ENCODE measurements at places on chromosomes 1 and 21. TPM values are rescaled to one million over a fixed set of nuclear protein-coding genes. Genes with fewer than 3 reads are reported as not detected.

DNA sequence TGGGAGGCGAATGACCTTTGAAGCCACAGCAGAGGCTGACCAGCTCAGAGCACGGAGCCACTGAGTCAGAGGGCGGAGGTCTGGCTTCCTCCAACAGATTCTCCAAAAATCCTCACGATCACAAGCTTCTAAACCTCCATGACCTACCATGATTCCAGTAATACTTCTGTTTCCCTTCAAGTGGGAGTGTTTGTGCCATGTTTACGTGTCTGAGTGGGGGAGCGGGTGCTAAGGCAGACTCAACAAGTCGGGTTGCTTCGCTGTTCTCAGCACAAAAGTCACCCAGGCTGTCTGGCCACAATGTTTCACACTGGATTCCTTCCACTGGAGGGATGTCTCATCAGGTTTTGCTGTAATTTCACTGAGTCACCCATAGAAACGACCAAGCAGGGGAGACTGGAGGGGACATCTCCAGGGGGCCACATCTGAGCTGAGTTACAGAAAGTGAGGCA lies 86.2 kb downstream of the SLC66A1 start:
- DNase-seq = no peak

MIXL1 gene
- 0.54 TPM for total RNA-seq

DNA sequence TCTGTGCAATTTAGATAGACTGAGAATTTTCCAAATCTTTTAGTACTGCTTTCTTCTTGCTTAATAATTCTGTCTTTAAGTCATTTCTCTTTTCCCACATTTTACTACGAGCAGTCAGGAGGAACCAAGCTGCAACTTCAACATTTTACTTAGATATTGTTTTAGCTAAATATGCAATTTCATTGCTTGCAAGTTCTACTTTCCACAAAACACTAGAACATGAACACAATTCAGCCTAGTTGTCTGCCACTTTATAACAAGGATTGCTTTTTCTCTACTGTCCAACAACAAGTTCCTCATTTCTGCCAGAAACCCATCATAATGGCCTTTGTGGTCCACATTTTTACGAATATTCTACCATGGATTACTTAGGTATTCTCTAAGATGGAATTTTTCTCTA lies 36.6 kb downstream of the SORT1 start:
- no peak for DNase-seq

NBPF10 gene
- total RNA-seq = 0.25 TPM

GRCh38 chr1:151846686-151847237 lies 6.8 kb downstream of the THEM5 start:
- DNase-seq = no peak

CD55 gene
- total RNA-seq = 25.5 TPM

GRCh38 chr1:17370618-17371017 lies 1.4 kb upstream of the PADI6 start:
- DNase-seq = no peak

ICOSLG gene
- 0.37 TPM for total RNA-seq

- DNase-seq = no peak
Observed at GRCh38 chr1:40684669-40685068, 6.8 kb upstream of the NFYC start.

DNA sequence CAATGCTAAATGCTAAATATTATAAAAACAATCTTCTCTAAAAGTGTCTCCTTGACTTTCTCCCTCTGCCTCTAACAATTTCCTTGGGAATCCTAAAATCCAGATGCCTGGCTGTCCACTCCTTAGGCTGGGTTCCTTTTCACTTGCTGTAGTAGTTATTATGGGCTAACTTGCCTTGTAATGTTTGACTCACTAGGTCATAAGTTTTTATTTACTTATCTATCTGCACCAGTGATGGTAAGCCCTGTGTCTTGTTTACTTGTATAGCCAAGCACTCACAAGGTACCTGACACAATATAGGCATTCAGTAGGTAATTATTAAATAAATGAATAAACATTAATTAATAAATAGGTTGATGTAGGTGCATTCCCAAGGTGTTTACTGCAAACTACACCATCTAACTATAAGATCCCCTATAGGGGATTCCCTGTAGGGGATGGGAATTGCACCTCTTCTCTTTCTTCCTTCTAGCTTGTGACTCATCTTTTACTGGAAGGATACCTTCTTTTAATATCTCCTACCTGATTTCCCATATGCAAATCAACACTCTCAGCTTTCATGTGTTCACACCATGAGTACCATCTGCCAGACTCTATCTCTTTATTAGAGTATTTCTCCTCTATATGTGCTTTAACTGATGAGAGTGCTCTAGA lies 14.7 kb upstream of the CHIA start:
- DNase-seq = no peak

DNA sequence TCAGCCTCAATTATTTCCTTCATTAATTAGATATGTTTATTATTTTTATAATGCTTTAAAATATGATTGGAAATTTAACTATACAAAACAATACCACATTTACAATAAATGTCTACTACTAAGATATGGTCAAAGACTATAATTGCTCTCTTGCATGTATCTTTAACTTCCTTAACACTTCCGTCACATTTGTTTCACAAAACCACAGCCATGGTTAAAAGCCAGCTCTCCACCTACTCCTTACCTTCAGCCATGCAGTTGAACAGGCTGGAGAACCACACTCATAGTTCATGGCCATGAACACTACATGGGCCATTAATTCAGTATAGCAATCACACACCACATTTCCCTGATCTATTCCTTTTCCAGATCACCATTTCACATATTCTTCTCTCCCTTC lies 72.2 kb downstream of the NME7 start:
- no peak for DNase-seq

KCNJ9 gene
- 2.0 TPM for total RNA-seq

- DNase-seq = no peak
Observed at GRCh38 chr1:33263890-33264504, 7.7 kb downstream of the ZNF362 start.

DNA sequence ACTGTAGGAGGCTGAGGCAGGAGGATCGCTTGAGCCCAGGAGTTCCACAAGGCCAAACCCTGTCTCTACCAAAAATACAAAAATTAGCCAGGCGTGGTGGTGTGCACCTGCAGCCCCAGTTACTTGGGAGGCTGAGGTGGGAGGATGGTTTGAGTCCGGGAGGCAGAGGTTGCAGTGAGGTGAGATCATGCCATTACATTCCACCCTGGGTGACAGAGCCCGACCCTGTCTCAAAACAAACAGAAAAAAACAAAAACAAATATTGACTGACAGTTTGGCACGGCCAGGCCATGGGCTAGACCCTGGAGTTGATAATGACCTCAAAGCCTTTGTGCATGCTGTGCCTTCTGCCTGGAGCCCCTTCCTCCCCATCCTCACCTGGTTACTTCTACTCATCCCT lies 19.2 kb upstream of the RSPO1 start:
- no peak for DNase-seq

RXFP4 gene
- not detected for total RNA-seq

- DNase-seq = no peak
Observed at GRCh38 chr1:15507278-15507677, 16.7 kb downstream of the CASP9 start.

DNA sequence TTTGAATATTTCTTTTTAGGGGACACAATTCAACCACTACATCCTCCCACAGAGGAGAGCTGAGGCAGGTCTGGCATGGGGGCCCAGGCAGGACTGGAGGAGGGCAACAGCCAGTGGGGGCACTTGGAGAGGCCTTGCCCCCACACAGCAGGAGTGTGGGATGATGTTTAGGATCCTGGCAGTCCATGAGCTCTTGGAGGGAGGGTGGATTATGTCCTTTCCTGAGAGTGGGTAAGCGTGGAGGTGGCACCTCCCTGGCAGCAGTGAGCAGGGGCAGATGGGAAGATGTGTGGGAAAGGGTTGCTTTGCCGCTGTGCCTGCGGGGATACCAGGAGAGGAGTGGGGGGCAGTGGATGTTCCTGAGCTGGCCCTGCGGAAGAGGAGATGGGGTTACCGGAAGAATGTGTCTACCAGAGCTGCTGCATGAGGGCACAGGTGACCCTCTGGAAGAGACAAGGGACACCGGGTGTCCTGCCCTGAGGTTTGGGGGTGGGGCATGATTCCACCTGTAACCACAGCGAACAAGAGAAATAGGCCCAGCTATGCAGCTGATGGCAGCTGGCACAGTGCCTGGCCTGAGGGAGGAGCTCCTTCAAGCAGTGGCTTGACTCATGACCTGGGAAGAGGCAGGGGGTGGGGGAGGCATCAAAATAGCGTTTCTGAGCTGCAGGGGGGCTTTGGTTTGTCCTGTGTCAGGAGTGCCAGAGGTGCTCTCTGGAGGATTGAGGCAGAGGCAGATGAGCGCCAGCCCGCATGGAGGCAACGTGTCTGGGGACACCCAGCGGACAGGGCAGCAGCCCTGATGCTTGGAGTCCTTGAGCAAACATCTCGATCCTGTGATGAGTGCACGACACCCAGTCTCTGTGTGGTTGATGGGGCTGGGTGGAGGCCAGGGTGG lies 123.9 kb upstream of the TMPRSS2 start:
- no peak for DNase-seq

DNA sequence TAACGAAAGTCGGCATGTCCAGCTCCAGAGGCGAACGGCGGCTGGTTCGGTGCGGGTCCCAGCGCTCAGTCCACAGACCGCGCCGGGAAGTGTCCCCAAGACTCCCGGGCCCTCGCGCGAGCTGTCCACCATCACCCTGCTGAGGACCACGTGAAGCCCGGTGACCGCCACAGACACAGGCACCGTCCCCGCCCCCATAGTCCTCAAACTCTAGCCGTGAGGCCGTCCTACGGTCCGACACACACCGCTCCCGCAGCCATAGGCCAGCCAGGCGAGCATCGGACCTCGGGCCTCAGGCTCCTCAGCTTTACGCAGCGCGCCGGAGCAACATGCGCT lies 535 bp downstream of the SETD4 start:
- DNase-seq = peak; percentile 61

GRCh38 chr1:169797281-169797680 lies 2.6 kb upstream of the METTL18 start:
- no peak for DNase-seq

- peak; percentile 64 for DNase-seq
Observed at GRCh38 chr1:94746635-94747525, 73.3 kb upstream of the SLC44A3 start.

DNA sequence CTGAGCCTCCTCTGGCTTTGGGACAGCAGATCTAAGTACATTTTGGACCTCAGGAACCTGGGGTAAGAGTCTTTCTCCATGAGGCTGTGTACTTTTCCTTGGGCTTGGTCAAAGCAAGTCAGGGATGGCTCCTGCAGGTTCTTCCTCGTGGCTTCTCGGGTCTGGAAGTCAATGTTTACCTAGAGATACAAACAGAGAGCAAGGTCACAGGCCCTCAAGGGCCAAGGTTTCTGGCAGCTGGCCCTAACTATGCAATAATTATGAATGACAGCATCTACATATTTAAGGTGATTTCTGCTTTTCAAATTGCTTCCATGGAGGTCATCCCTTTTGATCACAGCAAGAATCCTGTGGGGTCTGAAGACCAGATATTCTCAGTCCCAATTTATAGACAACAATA lies 37.6 kb downstream of the RGS8 start:
- DNase-seq = no peak

DNA sequence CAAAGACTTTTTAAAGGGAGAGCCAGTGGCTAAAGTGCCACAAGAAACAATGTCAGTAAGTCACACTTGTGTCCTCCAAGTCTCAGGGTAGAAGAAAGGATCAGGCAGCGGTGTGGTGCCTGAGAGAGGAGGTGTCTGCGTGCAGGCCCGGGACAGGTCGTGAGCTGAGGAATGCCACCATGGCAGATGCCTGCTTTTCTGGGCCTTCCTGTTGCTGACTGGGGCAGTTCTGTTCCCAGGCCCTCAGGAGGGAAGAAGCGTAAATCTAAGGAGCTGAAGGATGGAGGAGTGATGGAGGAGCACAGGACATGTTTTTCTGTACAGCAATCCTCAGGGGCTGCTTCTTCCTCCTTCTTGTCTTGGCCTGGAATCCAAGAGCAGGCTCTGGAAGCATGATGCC lies 165.8 kb downstream of the ZBTB18 start:
- DNase-seq = no peak

- no peak for DNase-seq
Observed at GRCh38 chr21:28239340-28239739, 753.3 kb downstream of the LTN1 start.

DNA sequence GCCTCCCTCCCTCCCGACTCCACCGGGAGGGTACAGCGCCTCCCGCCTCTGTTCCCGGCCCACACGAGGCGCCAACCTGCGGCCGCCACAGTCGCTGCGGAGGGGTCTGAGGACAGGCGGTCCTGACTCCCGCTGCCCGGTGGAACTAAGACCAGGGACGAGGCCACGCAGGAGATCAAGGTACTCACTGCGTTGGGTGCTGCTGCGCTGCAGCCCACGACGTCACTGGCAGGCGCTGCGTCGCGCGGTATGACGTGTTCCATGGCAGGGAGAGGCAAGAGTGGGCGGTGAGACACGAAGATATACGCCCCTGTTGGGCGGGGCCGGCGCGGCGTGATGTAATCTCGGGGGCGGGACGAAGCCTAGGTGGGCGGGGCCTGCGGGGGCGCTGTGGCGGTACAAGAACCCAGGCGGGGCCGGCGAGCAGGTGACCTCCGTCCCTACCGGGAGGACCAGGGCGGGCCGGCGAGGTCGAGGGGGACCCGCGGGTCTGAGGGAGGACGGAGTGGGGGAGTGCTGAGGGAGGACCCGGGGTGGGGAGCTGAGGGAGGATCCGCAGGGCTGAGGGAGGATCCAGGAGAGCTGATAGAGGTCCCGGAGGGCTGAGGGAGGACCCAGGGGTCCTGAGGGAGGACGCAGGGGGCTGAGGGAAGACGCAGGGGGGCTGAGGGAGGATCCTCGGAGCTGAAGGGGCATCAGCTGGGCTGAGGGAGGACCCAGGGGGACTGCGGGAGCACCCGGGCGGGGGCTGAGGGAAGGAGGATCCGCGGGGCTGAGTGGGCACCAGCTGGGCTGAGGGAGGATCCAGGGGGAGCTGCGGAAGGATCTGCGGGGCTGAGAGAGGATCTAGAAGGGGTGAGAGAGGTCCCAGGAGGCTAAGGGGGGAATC lies at the start of gene MRPL55:
MRPL55 (minus strand) TSS at position 227 of the 889 bp plus-strand sequence. CDS start 1,039 bp downstream, outside the sequence.
- DNase-seq = peak; percentile 99

DNA sequence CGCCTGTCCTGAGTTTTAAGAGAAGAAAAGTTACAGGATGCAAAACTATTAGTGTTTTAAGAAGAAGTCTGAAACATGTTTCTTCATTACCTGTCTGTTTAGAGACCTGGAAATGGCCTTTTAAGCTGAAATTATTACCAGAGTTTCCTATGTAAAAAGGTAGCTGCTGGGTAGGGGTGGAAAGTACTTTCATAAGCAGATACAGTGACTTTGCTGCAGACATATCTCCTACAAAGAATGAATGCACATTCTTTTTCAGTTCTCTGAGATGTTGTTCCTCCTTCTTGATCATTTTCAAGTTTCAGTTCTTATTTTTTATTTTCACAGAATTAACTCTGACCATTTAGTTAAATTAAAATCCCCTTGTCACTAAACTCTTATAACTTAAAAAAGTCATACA lies 1329.6 kb downstream of the KCNT2 start:
- DNase-seq = no peak

- peak; percentile 5 for DNase-seq
Observed at GRCh38 chr1:5883129-5884048, 108.8 kb downstream of the NPHP4 start.

EVA1C gene
- 2.5 TPM for total RNA-seq

- DNase-seq = no peak
Observed at GRCh38 chr21:45550522-45551210, 8.4 kb upstream of the SLC19A1 start.
